ENCODE measurements at places on chromosomes 13 and 19. TPM values are rescaled to one million over a fixed set of nuclear protein-coding genes. Genes with fewer than 3 reads are reported as not detected.

Gene IGSF23
- polyA plus RNA-seq, result not detected

Gene SPACA4
- not detected for polyA plus RNA-seq

Gene NOVA2
- polyA plus RNA-seq, result 3.5 TPM

Gene TMEM190
- polyA plus RNA-seq, result not detected

Gene KCNRG
- polyA plus RNA-seq, result 0.42 TPM

All from ovary (tissue), 10 donors.